ENCODE measurements at places on chromosomes 3 and 15. TPM values are rescaled to one million over a fixed set of nuclear protein-coding genes. Genes with fewer than 3 reads are reported as not detected.

The SH3GL3 gene
- total RNA-seq, result under 0.01 TPM

- H3K27ac ChIP-seq, result peak overlapping the region; percentile 99
- peaks cover 3% of the 10 kb centered on the region for H3K4me1 ChIP-seq
- H3K4me3 ChIP-seq, result peak overlapping the region; percentile 92
- no peaks in the 10 kb centered on the region for H3K27me3 ChIP-seq
These were observed 274 bp upstream of the ZCWPW2 start for GRCh38 chr3:28348265-28348628.

- no peak overlapping the region for H3K4me3 ChIP-seq
- DNase-seq, result no peak
- H3K4me1 ChIP-seq, result no peaks in the 10 kb centered on the region
- no peak overlapping the region for H3K27ac ChIP-seq
These were observed 302.2 kb upstream of the NR2E3 start for GRCh38 chr15:71508081-71508682.

GRCh38 chr3:48402281-48402732 lies 27.6 kb downstream of the PLXNB1 start:
- no peak overlapping the region for H3K4me3 ChIP-seq
- H3K4me1 ChIP-seq, result peaks cover 6% of the 10 kb centered on the region
- DNase-seq, result peak; percentile 94
- peaks cover 2% of the 10 kb centered on the region for H3K27me3 ChIP-seq
- no peak overlapping the region for H3K27ac ChIP-seq
- H3K36me3 ChIP-seq, result peaks cover 3% of the 10 kb centered on the region
